Vagina (tissue), 2 donors: ENCODE measurements at places on chromosomes 1 and 21. TPM values are rescaled to one million over a fixed set of nuclear protein-coding genes. Genes with fewer than 3 reads are reported as not detected.

- no peak for DNase-seq
Observed at GRCh38 chr1:244139655-244140054, 88.6 kb downstream of the ZBTB18 start.

The ATAD3A gene
- total RNA-seq, result 21.9 TPM

DNA sequence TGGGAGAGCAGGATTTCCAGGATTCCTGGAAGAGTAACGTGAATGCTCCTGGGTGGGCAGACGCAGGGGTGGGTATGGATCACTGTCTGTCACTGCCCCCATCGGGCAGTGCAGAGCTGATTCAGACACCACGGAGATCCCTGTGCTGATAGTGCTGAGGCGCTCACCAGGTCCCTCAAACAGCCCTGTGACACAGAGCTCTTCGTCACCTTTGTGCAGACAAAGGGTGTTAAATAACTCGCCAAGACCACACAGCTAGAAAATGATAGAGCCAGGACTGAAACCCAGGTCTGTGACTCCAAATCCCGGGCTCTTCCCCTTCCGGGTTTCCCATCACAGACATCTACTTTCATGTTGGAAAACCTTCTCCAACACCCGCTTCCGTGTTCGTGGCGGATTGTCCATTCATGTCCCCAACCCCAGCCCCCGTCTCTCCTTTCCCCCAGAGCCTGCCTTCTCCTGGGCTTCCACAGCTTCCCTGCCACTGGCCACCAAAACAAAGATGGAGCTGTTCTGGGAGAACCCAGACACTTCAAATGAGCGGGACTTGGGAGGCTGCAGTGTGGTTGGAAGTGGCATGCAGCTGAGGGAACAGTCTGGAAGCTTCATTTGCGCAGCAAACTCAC lies 2.6 kb downstream of the EFHD2 start:
- no peak for DNase-seq

The SLC22A15 gene
- 9.8 TPM for total RNA-seq

GRCh38 chr1:223653015-223653414 lies 12.5 kb downstream of the CAPN8 start:
- no peak for DNase-seq

DNA sequence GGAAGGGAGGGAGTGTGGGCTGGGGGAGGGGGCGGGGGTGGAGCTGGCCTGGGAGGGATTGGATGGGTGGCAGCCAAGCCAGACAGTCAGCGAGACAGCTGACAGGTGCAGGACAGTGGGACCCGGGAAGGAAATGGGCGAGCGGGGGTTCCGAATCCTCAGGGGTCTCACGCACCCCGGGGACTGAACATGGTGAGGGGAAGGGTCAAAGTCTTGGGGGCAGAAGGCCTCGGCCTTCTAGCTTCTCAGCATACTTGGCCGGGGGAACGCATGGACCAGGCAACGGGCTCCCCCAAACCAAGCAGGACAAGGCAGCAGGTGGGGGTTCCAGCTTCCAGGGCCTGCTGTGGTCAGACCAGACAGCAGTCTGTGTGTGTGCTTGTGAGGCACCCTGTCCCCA lies 23.1 kb downstream of the CASZ1 start:
- no peak for DNase-seq

- peak; percentile 65 for DNase-seq
Observed at GRCh38 chr1:29272147-29272907, 36.0 kb downstream of the PTPRU start.

GRCh38 chr1:108843390-108844137 lies 13.3 kb downstream of the AKNAD1 start:
- no peak for DNase-seq

The DPH2 gene
- total RNA-seq, result 15.2 TPM

DNA sequence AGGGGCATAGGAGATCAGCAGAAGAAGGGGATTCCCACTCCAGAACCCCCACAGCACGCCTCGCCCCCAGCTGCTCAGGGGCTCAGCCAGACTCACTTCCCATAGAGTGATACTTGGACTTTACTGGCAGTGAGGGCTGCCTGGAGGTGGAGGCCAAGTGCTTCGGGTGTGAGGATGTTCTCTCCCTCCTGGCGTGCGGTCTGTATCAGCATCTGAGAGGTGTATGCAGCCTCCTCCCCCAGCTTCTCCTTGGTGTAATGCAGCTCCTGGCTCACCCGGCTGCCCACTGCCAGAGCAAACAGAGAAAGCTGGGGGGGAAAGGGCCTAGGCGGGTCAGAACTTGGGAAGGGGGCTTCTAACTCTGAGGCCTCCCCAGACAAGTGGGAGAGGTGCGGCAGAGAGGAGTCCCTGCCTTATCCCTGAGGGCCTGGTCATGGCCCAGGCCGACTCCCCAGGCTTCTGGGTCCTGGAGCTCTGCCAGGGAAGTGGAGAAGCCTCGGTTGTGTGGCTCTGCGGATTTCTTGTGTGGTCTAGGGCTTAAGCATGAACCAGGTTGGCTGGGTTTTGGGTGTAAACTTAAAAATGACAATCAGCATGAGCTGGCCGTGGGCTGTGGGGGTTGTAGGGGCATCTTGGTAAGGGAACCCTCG lies 10.9 kb downstream of the PTCH2 start:
- no peak for DNase-seq
